ENCODE measurements at places on chromosomes 5 and 9.
A peak's percentile ranks its signal among the peaks of the same experiment; 100 is the strongest.

DNA sequence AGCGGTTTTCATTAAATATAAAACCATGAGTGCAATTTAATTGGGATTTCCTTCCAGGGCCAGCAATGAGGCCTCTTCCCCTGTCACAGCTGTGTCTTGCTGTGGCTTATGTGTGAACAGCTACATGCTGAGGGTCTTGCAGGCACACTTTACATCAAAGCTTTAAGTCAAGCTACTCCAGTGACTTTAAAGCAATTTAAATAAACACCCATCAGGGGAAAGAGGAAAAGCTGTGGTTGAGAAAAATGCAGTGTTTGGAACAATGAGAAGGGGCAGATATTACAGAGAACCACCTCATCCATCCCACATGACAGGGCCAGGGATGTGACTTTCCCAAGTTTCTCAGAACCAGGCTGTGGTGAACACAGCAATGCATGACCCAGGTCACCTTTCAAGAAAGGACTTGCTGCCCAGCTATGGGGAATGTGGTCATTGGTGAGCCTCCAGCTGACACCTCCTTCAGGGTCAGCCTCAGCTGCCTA, 115.9 kb upstream of the LPAR1 start:
- DNase-seq: no peak

DNA sequence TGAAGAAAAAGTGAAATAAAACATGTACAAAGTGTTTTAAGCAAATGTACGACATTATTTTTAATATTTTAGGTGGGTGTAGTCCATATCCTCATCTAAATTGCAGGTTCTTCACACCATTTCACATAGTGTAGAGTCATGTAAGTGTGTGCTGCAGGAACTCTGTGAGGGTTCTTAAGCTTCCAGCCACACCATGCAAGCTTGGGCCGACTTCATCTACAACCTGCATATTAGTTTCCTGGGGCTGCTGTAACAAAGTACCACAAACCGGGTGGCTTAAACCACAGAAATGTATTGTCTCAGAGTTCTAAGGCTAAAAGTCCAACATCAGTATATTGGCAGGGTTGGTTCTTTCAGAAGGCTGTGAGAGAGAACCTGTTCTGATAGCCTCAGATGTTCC, 10.2 kb downstream of the PAM start:
- DNase-seq: no peak

GRCh38 chr5:91434348-91434747, 51.2 kb upstream of the ARRDC3 start:
- no peak for DNase-seq

DNA sequence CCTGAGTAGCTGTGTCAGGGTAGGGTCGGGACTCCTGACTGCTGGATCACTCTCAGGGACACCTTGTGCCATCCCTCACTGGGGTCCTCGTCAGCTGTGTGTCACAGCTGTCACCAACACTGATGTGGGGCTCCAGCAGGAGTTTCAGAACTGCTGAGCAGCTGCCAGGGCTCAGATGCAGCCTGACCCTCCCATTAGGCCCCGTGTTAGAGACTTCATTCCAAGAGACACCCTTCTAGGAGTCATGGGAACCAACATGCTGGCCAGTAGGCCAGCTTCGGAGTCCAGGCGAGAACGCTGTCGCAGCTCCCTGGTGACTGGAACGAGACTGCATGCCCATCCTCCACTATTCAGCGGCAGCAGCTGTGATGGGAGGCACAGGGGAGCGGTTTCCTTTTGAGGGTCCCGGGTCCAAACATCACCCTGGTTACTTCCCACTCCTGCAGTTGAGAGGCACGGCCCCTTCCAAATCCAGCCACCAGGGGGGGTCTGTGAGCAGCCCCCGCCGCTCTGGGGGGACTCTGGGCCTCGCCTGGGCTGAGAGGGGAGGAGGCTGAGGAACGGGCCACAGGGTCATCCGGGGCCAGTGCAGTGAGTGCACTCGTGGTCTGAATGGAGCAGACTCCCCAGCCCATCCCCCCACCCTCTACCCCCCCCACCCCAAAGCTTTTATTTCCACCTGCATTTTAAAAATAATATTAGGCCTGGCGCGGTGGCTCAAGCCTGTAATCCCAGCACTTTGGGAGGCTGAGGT, 12.6 kb upstream of the TCF7 start:
- DNase-seq: peak; percentile 71

GRCh38 chr5:135851915-135852845, 17.7 kb downstream of the SLC25A48 start:
- no peak for DNase-seq

GRCh38 chr5:5351288-5351979, 71.0 kb upstream of the ICE1 start:
- no peak for DNase-seq

- no peak for DNase-seq
These were observed 8.8 kb upstream of the CLTB start for GRCh38 chr5:176425138-176425537.

DNA sequence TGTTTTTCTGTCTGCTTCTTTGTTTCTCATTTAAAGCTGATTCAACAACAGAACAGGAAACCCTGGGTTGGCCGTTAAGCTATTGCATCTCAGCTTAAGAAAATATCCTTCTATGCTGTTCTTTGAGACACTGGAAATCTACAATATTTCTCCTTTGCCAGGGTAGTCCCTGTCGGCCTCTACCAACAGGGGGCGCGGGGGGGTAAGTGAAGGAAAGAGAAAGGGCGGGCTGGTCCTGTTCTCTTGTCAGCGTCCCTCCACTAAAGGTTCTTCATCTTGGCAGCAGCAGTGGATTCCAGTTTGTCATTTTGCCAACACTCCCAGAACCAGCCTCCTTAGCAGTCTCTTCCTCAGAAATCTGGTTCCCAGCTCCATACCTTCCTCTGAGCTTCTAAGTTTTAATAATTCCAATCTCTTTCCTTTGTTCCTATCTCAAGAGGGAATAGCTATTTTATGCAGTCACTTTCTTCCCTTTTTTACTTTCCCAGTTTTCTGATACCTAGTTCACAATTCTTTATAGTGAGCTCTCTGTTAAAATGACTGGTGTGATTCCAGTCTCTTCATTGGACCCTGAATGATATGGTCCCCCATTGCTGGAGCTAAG, 222.3 kb downstream of the GLIS3 start:
- no peak for DNase-seq

- no peak for DNase-seq
These were observed 57.2 kb downstream of the MTRR start for GRCh38 chr5:7925961-7926695.

GRCh38 chr5:128009403-128009802, 74.2 kb upstream of the SLC12A2 start:
- DNase-seq: no peak

DNA sequence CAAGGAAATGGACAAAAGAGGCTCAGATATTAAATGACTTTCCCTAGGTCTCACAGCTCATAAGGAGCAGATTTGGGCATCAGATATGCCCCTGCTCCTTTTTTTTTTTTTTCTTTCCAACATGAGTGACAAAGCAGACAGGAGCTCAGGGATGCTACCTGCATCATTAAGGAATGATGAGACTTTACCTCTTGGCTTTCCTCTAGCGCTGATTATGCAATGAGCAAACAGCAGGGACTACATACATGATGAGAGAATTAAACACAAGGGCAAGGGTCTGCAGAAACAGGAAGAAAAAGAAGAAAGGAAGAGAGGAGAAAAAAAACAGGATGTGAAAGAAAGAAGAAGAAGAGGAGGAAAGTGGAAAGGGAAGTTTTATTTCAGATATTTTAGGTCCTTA, 179.9 kb downstream of the PPP2R2B start:
- no peak for DNase-seq

DNA sequence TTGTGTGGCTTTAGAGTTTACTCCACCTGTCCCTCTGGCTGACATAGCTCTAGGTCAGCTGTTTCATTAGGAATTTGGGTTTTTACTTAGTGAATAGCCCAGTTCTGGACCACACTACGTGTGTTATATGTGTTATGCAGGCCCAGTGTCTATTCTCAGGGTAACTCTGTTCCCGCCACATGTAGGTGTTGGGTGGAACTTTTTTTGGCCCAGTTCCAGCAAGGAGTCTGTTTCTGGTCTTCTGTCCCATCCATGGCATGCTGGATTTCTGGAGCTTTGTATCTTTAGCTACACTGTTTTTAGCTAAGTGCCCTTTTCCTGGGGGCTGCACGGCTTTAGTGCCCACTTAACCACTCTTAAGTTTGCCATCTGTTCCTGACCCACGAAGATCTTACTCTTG, 15.5 kb downstream of the RMI1 start:
- DNase-seq: no peak

DNA sequence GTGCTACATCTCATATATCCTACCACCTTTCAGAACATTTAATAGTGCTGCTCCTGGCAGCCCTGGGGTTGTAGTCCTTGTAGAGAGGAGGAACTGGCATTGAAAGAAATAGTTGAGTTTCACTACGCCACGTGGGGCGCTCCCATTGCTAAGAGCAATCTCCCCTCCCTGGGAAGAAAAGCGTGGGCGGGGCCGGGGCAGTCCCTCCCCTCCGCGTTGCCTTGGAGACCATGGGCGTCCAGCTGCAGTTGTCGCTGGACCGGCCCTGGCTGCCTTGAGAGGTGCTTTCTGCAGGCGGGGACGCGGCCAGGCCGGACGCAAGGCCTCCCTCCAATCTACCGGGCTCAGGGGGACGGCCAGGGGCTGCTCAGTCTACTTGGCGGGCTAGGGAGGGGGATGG, 368 bp upstream of the CCDC180 start:
- DNase-seq: no peak

GRCh38 chr5:80835128-80835527, 125.0 kb upstream of the RASGRF2 start:
- DNase-seq: no peak

Data from stimulated activated CD4-positive, alpha-beta T cell treated with anti-CD3 and anti-CD28 coated beads, Interleukin-1b, Interleukin-23, amount 100 ng/mL, for 1 hour (primary cell).